Putamen (tissue), 1 donor: ENCODE measurements at places on chromosomes 2 and 18.

DNA sequence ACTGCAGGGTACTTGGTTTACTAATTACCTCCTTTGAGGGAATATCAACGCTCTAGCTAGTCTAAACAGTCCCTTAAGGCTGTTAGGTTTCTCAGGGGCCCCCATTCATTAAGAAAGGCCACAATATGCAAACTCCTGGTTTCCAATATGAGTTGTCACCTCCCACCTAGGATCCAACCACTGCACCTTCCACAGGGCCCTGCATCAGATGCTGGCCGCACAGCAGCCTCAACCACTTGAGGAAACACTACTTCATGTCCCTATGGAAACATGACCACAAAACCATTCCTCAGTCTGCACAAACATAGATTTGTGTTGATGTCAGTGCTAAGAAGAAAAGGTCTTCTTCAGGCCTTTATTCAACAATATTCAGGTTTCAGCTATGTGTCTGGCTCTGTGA is 40.9 kb downstream of the STAT4 start:
- no peak for DNase-seq

DNA sequence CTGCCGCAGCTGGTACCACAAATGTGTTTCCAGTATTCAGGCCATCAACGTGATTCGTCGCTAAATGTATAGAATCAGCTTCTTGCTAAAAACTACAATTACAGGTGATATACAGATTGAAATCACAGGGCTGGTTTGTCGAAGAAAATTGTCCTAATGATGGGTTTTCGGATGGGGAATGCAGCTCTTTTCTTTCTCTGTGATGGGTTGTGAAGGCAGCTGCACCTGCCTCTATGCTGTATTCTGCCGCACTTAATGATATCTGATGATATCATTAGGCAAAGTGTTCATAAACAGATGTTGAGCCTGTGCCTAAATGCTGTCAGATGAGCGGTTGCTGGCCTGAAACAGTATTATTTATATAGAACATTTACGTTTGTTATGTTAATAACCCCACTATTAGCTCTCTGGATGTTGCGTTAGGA is 218.1 kb downstream of the ARHGAP15 start:
- no peak for DNase-seq

- no peak for DNase-seq
Observed at GRCh38 chr2:15973481-15974401, 33.4 kb downstream of the MYCN start.

DNA sequence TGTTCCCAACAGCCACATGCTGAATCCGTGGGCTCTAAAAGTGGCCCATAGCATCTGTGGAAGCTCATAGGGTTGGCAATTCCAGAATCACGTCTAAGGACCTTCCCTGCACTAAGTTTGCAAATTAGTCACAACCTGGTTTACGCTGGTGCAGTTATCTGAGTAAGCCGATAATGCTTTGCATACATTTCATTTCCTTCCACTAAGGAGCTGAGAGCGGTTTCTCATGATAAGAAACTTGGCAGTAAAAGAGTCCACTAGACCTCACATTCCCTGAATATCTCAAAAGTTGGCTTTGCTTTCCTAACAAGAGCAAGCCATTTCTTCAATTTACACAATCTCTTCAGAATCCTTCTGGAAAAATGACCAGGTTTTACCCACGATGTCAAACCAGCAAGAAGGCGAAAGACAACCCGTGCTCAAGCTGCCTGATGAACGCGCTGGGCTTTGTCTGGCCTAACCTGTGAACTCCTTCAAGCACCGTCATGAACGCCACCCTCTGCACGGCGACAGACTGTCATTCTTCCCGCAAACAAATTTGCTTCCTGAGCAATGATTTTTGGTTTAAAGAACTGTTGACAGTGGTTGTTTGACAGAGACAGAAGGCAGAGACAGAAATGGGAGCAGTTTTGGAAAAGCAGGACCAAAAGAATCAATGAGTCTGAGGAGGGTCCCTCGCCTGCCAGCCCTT is 73.0 kb upstream of the COPS8 start:
- DNase-seq = no peak

GRCh38 chr2:81672923-81673322 is 1368.4 kb upstream of the LRRTM1 start:
- DNase-seq = no peak

DNA sequence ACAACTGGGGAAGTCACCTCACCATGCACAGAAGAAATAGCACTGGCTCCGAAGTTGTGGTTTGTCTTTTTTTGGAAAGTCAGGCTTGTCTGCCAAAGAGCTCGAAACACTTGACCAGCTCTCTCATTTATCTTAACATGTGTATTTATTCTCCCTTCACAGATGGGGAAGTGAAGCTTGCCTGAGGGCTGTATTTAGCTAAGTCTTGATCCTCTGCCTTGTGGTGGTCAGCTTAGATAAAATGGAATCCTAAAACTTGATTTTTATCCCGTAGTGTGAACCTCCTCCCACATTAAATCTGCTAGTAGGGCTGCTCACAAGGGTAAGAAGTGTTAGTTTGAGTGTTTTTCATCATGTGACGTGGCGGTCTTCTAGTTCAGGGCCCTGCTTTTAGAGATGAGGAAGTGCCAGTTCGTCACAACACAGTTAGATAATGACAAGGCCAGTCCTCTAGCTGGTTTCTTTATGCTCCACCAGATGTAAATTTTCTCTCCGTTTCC is 89.7 kb downstream of the TMEM247 start:
- DNase-seq = no peak

DNA sequence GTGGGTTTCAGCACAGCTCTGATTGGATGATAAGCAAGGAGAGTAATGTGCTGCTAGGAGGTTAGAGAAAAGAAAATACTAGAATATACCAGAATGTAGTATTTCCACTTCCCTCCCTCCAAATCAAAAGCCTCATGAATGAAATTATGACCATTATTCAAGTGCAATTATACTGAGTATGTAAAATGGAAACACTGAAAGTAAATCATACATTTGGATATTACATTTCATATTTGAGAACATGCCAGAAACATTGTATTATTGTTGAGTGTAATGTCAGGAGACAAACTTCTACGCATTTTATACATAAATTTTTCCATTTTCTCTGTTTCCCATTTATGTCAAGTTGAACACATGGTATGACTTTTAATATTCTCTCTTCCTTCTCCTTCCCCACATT is 942 bp upstream of the CETN1 start:
- DNase-seq = no peak

DNA sequence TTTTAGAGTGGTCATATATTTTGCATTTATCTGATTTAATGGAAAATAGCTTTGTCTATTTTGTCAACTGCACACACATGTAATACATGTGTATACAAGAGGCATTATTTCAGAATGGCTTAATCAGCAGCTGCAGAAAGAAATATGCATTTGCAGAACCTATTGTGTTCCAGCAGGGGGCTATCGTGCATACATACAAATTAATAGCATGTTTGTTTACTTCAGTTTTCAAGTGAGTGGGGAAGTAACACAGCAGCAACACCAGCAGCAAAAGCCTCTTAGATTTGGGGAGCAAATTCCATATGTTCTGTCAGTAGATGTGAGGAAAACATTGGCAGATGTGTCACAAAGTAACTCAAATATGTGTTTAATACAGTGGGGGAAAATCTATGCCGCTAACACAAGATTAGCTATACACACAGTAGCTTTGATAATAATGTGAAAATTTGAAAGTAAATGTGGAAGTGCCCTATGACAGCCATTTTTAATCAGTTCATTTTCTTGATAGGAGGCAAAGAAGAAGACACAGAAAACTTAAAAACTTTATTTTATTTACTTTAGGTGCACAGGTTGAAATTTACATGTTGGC is 218.1 kb downstream of the WDR7 start:
- DNase-seq = peak; percentile 71

- no peak for DNase-seq
Observed at GRCh38 chr18:48534364-48534763, 4.5 kb upstream of the CTIF start.

DNA sequence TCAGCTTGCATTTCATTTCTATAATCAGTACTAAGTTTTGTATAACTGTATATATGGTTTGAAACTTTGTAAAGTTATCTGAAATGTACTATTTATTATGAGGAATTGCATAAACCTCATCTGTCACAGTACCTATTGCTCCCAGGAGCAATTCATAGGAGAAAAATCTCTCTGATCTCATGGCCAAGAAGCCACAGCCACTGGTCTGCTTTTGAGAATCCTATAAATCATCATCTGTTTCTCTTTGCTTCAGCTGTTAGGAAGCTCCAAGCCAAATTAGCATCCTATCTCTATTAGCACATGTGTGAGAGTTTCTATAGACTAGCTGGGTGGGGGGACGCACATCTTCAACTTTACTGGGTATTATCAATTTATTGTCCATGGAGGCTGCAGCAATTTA is 210.3 kb downstream of the CYP26B1 start:
- DNase-seq = no peak

DNA sequence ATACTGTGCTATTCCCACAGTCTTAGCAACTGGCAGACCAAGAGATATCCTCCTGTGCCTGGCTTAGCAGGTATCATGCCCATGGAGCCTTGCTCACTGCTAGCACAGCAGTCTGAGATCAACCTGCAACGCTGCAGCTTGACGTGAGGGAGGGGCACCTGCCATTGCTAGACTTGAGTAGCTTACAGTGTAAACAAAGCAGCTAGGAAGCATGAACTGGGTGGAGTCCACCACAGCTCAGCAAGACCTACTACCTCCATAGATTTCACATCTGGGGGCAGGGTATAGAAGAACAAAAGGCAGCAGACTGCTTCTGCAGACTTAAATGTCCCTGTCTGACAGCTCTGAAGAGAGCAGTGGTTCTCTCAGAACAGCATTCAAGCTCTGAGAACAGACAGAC is 74.8 kb downstream of the AKAIN1 start:
- DNase-seq = no peak

GRCh38 chr2:203413796-203414195 is 85.6 kb downstream of the ABI2 start:
- no peak for DNase-seq

- DNase-seq = no peak
Observed at GRCh38 chr2:43605851-43606250, 10.0 kb upstream of the THADA start.

- no peak for DNase-seq
Observed at GRCh38 chr2:231924889-231925275, 1.3 kb downstream of the NPPC start.

DNA sequence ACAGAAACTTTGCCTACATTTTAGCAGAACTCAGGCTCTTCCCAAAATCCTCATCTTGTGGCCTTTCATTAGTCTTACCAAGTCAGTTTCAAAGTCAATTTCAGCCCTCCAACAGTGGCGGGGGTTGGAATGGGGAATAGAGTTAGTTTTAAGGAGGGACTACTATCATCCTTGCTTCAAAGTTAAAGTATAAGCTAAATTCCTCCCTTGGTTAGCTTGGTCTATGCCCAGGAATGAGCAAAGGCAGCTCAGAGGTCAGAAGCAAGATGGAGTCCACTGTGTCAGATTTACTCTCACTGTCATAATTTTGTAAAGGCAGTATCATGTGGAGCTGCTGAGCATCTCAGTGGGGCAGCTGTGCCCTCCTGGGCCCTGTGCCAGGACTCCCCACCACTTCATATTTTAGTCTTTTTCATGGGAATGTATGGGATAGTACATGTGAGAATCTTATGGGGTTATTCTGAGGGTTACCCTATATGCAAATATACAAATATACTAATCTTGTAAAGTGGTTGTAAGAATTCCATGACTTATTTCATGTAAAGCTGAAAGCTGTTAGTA is 145.2 kb upstream of the MMADHC start:
- DNase-seq = no peak

DNA sequence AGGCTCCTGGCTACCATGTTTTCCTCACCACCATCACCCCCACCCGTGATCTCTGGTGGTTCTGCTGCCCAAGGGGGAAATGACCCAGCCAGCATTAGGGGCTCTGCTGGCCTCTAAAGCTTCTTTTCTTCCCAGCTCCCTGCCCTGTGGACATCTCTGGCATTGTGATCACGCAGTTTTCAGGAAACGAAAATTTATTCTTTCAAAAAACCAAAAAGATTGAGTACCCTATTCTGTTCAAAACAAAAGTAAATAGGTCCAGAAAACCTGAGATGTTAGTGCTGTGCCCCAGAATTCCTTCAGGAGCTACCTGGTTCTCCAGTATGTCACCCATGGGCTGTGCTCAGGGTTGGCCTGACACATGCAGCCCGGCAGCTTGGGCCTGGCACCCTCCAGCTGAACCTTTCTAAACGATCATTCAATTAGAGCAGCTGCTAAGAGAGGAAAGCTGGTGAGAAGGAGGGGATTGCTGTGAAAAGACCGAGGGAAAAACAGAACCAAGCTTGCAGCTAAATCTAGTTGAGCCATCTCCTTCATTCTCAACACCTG is 157.5 kb downstream of the MGAT5 start:
- peak; percentile 29 for DNase-seq

DNA sequence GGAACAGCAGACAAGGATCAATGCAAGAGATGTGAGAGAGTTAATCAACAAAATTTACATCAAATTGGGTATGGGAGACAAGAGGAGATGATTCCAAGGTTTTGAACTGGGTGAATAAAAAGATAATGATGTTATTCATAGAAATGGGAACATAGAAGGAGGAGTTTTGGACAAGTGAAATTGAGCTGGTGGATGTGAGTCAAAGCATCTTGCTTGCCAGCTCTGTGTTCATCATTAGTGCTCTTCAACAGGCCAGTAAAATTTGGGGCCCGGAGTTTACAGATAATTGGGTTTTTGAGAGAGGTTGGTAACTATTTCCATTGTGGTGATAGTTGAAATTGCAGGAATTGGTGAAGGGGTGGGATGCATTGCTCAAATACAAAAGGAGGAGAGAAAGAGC is 69.9 kb upstream of the CAVIN2 start:
- DNase-seq = no peak

DNA sequence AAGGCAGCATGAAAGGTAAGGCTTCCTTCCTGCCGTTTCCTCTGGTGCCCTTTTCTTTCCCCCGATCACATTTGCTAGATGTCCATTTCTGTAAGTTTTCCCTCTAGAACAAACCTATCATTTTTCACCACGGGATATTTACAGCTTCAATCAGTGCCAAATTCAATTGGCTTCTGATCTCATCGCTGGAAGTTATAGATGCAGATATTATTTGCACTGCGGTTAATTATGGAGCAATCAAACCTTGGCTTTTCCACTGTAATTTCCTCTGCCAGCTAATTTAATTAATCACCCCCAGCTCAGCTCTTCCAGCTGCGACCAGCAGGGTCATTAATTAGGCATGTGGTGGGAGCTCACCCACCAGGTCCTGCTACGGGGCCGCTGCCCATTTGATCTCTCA is 86.1 kb downstream of the GBX2 start:
- DNase-seq = no peak

GRCh38 chr2:20207051-20207450 is 17.9 kb downstream of the SDC1 start:
- no peak for DNase-seq

DNA sequence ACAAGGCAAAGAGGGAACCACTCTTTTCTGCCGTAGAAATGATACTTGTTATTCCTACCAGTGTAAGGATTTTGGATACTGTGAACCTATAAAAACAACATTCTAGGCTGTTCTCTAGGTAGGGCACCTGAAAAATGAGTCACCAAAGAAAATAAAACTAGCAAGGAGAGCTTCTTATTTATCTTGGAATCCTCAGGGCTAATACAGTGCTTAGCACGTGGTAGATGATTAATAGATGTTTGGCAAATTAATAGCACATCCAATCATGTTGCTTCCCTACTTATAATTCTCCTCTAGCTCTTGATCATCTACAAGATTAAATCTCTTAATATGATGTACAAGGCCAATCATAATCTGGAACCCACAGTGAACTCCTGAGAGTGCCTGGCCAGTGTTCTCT is 73.1 kb downstream of the AAK1 start:
- no peak for DNase-seq
